Cerebellum (tissue), 4 donors: ENCODE measurements at places on chromosomes 2 and 18. TPM values are rescaled to one million over a fixed set of nuclear protein-coding genes. Genes with fewer than 3 reads are reported as not detected.
A peak's percentile ranks its signal among the peaks of the same experiment; 100 is the strongest.

Gene PAX3
- 135 TPM for total RNA-seq

Gene AQP12A
- not detected for total RNA-seq

Gene ZAP70
- total RNA-seq = 0.45 TPM

Gene SH3RF3
- total RNA-seq = 3.5 TPM

Gene SGPP2
- 3.1 TPM for total RNA-seq

Gene FAM98A
- 22.6 TPM for total RNA-seq

Gene TNFAIP6
- total RNA-seq = 0.27 TPM

Gene ZBTB7C
- total RNA-seq = 3.9 TPM

Gene ANKRD30BL
- 33.8 TPM for total RNA-seq

Gene FASTKD2
- 56.0 TPM for total RNA-seq

Gene PKDCC
- total RNA-seq = 30.9 TPM

Gene ITM2C
- total RNA-seq = 70.3 TPM

- no peak for DNase-seq
Observed at GRCh38 chr18:1292167-1292566, 387.5 kb downstream of the ADCYAP1 start.

DNA sequence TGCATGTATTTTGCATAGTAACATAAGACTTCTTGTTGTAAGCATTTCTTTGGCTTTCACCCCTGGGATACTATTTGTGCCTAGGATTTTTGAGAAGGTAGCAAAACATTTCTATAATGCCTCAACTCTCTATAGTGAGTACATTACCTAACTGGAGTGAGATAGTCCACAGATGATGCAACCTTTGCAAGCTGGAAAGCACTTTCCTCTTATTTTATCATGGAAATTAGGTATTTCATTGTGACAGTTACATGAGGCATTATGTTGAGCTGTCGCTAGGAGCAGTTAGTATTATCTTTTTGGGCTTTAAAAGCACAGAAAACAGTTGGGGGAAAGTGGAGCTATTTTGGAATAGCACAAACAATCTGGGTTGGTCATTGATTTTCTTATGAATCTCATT is 786.2 kb downstream of the DCC start:
- DNase-seq = no peak

- DNase-seq = no peak
Observed at GRCh38 chr2:12064153-12064552, 317.7 kb downstream of the LPIN1 start.

DNA sequence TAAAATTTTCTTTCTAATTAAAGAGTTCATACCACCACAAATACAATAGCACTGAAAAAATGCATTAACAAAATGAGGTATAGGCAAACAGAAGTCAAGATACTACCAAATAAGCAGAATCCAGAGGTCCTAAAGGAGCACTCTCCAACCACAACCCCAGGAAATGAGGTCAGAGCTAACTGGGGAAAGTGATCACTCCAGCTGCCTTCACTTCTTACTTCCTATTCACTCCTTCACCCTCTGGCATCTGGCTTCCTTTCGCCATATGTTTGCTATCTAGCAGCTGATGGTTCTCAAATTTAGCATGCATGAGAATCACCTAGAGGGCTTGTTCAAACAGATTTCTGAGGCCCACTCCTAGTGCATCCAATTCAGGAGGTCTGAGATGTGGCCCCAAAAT is 212.6 kb upstream of the ACVR2A start:
- no peak for DNase-seq

- DNase-seq = no peak
Observed at GRCh38 chr2:132725748-132726147, 55.7 kb upstream of the LYPD1 start.

- no peak for DNase-seq
Observed at GRCh38 chr18:253121-253520, 14.7 kb downstream of the THOC1 start.

DNA sequence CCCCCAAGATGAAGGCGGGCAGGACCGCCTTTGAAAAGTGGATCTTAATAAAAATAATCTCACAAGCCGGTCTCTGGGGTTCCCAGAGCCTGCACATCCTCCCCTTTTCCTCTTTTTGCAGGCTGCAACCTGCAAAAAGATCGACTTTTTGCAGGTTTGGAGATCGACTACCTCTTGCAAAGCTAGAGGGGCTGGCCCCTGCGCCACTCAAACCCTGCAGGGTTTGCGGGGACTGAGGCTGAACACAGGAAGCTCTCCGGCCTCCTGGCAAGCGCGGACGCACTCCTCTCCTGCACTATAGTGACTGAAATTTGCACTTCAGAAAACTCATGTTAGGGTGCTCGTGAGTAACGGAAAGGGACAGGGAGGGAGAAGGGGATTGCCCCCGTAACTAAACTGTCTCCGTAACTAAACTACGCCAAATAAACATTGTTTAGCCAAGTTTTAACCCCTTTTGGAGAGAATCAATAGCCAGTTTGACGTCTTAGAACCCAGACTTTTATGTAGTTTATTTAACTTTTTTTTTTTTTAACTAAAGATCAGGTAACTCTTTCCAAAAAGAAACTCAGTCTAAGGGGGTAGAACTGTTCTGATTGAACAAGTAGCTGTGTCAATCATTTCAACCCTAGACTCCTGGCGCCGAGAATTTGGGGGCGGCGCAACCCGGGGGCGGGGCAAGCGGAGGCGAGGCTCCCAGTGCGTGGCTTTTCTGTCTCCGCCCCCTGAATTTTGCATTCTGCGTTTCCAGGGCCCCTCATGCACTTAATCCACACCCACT is 2.5 kb downstream of the IGFBP5 start:
- peak; percentile 86 for DNase-seq

- no peak for DNase-seq
Observed at GRCh38 chr2:109218792-109219126, 89.8 kb downstream of the SH3RF3 start.

DNA sequence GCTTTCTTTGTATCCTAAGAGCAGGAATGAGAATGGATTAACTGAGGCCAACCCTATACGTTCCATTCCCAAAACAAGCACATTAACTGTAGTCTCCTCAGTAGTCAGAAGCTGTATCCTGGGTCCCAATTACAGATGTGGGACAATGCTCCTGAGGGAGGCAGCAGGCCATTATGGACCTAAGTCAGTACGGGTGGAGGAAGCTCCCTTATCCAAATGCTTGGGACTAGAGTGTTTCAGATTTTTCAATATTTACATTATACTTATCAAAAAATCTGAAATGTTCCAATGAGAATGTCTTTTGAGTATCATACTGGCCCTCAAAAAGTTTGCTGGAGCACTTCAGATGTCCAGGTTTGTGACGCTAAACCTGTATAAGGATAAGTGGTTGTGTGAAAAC is 90.1 kb downstream of the PRELID3A start:
- DNase-seq = no peak

GRCh38 chr2:65349863-65350262 is 82.5 kb downstream of the SPRED2 start:
- DNase-seq = no peak

GRCh38 chr2:11677136-11678055 is 7.4 kb upstream of the NTSR2 start:
- peak; percentile 58 for DNase-seq

GRCh38 chr2:163319006-163319405 is 416.8 kb downstream of the FIGN start:
- no peak for DNase-seq

GRCh38 chr2:25590921-25591505 is 82.4 kb downstream of the DTNB start:
- no peak for DNase-seq

- DNase-seq = no peak
Observed at GRCh38 chr2:15754703-15755099, 163.0 kb downstream of the DDX1 start.

GRCh38 chr2:112916625-112917247 is 5.8 kb downstream of the IL37 start:
- DNase-seq = no peak

DNA sequence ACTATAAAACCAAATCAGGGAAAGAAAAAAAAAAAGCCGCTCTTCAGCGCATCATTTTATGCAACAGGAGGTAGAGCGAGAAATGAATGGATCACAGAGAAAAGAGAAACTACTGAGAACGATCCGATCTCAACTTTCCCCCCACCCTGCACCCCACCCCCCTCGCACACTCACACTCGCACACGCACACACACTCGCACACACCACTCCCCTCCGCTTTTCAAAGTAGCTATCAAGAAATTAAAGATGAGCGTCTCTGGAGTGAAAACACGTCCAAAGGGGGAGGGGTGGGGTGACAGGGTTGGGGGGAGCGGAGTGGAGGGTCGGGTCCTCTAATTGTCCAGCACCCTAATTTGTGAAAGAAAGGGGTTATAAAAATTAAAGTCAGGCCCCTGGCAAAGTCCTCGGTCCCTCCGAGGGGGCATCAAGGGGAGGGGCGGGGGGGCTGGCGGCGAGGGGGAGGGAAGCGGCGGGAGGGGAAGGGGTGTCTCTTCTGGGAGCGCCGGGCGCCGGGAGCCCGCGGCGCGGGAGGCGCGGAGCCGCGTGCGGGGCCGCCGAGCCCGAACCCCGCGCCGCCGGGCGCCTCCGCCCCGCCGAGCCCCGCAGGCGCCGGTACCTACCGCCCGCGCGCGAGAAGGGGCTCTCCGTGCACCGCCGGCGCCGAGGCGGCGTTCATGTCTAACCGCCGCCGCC is 428 bp downstream of the TCF4 start:
- DNase-seq = peak; percentile 28

GRCh38 chr18:12247946-12248345 is 6.2 kb upstream of the CIDEA start:
- no peak for DNase-seq

- no peak for DNase-seq
Observed at GRCh38 chr18:22320771-22321170, 96.9 kb downstream of the CTAGE1 start.

DNA sequence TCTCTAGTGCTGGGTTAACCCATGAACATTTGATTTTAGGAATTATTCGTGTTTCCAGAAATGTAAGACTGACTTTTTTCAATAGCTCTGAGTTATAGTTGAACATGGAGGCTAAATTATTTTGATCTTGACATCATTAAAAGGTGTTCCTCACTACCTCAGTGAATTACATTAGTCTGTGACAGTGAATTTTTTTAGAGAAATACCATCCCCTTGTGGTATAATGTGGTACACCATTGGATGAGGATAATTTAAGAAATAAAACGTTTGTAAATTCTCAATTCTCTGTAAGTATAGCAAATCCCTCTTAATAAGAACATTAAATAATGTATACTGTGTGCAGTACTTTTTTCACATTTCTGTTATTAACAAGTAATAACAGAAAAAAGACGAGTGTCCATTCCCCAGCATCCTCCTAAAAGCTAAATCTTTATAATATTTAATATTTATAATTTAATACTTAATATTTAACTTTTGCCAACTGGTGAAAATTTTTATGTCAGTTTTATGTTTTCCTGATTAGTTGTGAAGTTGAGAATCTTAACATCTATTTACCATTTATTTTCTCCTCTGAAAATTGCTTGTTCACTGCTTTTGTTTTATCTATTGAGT is 70.3 kb upstream of the CWC22 start:
- peak; percentile 9 for DNase-seq

DNA sequence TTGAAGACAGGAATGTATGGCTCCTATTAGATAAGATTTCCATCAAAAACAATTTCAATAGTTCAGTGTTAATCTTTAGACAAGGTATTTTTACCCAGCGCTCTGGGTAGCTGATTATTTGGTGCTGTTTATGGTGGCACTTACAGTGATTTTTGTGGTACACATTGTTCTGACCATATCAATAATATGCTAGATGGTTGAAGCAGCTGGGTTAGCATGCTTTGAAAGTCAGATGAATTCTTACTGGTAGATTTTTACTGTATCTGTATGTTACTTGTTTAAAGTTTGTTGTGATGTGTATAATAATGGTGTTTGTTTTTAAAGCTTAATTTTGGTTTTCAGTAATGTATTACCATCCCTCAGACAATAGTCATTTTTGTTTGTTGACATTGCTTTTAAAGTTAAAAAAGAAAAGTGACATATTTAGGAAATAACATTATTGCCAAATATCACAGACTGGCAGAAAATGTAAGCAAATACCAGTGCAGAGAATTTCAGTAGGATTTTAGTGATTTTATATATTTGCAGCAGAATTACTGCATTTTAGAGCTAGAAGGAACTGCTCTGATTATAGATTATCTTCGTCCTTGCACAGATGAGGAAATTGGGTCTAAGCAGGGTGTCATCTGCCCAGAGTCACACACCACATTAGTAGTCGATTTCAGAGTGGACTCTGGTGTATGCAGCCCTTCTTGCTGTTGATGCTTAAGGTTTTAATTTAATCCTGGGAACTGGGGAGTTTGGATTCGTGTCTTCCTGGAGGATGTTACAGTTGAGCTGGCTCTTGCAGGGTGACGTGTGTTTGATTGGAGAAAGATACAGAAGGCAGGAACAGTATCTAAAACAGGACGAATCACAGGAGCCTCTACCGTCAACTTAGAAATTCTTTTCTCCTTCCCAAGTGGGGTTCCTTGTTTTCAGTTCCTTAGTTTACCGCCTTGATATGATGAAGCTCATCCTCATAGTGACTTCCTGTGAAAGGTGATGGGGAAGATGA is 6.6 kb downstream of the SOCS6 start:
- DNase-seq = no peak

- no peak for DNase-seq
Observed at GRCh38 chr2:893311-893710, 57.3 kb upstream of the SNTG2 start.

DNA sequence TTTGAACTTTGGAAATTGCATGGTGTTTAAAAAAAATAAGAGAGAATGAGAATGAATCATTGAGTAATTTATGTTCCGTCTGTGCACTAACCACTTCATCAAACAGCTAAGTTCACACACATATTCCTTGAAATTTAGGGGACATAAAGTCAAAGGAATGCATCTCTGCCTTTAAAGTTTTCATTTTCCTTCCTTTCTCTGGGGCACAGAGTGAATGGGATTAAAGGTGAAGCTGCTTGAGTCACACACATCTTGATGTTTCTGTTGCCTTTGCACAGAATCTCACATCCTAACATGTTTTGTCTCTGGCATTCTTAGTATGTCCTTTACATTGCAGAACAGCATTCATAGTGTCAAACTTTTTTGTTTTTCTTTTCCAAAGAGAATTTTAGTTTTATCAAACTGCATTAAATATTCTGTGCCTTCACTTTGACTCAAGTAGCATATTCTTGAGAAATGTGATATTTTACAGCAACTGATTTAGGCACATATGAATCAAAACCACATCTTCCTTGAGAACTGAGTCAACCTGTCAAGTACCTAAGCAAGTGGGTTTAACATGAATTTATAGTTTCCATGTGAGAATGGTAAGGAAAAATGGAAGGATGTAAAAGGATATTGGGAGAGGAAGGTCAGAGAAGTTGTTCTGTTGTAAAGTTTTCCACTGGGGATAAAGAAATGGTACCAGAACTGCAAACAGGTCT is 169.1 kb upstream of the THUMPD2 start:
- no peak for DNase-seq

GRCh38 chr2:210195101-210195852 is 24.1 kb upstream of the KANSL1L start:
- DNase-seq = peak; percentile 56
